ENCODE measurements at places on chromosomes 4 and X.
A peak's percentile ranks its signal among the peaks of the same experiment; 100 is the strongest.

DNA sequence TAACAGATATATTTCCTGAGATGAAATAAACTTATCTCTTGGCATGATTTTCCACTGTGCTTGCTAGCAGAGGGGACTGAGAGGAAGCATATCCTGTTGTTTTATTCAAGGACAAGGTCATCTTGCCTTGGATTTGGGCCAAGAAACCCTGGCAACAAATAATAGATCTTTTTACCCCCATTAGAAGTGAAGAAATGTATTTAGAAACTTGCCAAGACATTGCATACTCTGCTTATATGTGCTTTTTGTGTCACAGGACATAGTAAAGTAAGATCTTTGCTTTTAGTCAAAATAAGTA, 170.2 kb downstream of the RAPGEF2 start:
- DNase-seq, result no peak

DNA sequence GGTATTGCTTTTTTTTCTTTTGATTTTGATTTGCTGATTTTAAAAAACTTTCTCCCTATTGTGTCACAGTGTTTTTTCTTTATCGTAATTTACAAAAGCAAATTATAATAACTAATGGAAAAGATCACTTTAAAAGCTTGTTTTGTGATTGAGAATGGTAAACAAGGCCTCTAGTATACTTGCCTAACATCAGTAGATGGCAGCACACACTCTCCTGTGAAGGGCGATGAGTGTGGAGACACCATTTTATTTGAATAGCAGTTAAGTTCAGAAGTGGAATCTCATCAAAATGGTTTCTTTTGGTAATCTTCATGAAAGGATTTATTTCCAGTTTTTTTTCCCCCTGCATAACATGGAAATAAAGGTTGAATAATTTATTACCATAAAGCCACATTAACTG, 72.3 kb downstream of the PAK3 start:
- DNase-seq, result no peak

- DNase-seq, result no peak
Measured at GRCh38 chr4:108601106-108601505, 19.3 kb upstream of the RPL34 start.

GRCh38 chr4:61501812-61502211, 301.7 kb downstream of the ADGRL3 start:
- no peak for DNase-seq

- DNase-seq, result peak; percentile 8
Measured at GRCh38 chrX:17860811-17861488, at the start of gene RAI2. RAI2 (minus strand) TSS chrX:17861298; CDS start chrX:17802010, 59,288 bp downstream.

DNA sequence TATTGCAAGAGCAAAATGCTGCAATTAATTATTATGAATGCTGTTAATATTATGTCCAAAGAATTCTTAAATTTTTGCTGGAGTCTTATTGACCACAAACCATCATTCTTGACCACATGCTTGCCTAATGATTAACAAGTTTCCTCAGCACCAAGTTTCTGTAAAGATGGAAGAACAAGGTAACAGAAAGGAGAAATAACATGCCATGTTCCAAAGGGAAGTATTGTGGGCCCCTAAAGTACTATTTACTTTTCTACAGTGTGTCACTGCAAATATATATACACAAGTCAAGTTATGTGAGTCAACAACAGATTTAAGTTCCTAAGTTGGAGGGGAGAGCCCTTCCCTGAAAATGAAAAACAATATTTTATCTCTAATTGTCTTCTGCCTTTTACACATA, 20.6 kb downstream of the FAM47E start:
- DNase-seq, result no peak

DNA sequence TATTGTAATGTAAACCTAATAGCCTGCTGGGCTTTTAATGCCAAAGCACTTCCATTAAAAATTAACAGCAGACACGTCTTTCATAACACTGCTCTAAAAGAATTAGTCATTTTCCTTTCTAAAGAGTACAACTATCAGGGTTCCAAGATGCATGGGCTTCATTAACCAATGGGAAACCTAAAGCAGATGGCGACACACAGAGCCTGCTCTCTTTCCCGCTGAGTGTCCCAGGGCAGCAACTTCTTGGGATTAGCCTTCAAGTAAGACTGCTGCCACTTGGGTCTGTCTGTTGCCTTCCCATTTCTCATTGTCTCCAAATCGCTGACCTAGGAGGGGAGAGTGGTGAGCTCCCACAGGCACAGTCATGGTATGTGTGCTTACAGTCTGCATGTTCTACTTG, 14.0 kb upstream of the PHKA2 start:
- no peak for DNase-seq

GRCh38 chrX:151825007-151825406, 87.7 kb upstream of the MAGEA4 start:
- DNase-seq, result no peak

- DNase-seq, result no peak
Measured at GRCh38 chrX:45852884-45853283, 652.2 kb upstream of the DIPK2B start.

GRCh38 chrX:82692991-82693390, 815.1 kb upstream of the POU3F4 start:
- DNase-seq, result no peak

GRCh38 chrX:120486786-120487185, 17.7 kb upstream of the LAMP2 start:
- no peak for DNase-seq

DNA sequence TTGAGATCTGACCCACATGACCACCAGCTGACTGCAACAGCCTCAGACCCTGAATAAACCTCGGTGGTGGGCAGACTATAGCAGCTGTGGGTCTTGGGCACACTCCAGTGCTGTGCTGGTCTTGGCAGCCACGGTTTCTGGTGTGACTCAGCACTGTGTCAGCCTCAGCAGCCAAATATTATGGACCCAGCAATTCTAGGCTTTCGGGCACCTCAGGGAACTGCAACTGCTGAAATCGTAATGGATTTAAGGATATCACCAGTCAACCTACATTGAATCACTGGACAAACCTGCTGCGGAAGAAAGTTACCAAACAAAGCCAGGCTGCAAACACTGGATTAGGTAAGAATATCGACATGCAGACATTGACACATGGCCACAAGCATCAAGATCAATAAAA, 10.5 kb upstream of the UBE2NL start:
- DNase-seq, result no peak

- DNase-seq, result no peak
Measured at GRCh38 chr4:153927451-153927850, 138.6 kb upstream of the SFRP2 start.

GRCh38 chr4:80017125-80017854, 55.7 kb downstream of the ANTXR2 start:
- DNase-seq, result no peak

DNA sequence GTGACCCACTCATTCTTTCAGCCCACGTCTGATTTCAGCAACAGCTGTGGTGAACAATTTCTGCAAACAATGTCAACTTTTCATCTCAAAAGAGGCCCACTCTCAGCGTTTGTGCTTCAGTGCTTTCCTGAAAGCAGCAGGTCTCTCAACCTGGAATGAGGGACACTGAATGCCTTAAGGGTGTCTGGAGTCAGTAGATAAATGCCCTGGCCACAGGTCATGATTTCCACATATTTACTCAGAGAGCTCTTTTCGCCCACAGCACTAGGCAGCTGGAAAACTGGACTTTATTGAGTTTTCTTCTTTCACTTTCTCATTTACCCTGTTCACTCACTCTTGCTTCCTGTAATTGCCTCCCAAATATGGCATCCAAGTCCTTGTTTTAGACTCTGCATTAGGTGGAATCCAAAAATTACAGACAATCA, 52.8 kb downstream of the NPFFR2 start:
- DNase-seq, result no peak

DNA sequence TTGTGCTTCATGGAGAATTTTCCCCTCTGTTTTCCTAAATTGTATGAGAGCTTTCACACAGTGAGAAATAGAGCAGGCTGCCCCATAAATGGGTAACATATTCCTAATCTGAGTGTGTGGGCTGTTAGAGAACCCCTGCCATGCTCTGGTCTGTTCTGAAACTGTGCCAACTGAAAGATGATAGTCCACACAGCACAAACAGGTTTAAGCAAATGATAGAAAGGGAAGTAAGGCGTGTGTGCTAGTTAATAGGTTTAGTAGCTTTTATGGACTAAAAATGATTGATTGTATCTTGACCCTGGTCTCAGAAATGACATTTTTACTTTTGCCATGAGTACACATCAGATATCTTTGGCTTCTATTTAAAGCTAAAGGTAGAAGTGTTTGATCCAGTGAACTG, 106.2 kb downstream of the PRRG1 start:
- DNase-seq, result no peak

DNA sequence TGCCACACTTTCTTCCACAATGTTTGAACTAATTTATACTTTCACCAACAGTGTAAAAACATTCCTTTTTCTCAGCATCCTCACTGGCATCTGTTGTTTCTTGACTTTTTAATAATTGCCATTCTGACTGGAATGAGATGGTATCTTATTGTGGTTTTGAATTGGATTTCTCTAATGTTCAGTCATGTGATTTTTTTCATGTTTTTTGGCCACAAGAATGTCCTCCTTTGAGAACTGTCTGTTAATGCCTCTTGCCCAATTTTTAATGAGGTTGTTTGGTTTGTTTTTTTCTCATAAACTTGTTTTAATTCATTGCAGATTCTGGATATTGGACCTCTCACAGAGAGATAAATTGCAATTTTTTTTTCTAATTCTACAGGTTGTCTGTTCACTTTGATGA, 1195.2 kb downstream of the TECRL start:
- no peak for DNase-seq

GRCh38 chrX:39439906-39440798, 638.9 kb downstream of the MID1IP1 start:
- no peak for DNase-seq

DNA sequence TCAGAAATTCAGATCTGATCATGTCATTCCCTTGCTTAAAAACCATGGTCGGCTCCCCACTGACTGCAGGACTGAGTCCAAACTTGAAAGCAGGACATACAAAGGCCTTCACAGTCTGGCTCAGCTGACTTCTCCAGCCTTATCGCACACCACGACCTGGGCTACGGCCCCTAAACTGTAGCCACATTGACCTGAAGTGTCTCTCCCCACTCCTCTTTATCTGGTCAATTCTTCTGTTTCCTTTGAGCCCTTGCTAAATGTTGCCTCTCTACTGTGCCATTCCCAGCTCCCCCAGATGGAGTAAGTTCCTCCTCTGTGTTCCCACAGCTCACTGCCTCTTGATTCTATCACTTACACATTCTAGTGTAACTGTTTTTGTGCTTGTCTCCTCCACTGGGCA, 60.5 kb upstream of the CITED1 start:
- DNase-seq, result no peak

- no peak for DNase-seq
Measured at GRCh38 chr4:137980641-137981040, 261.5 kb downstream of the SLC7A11 start.

DNA sequence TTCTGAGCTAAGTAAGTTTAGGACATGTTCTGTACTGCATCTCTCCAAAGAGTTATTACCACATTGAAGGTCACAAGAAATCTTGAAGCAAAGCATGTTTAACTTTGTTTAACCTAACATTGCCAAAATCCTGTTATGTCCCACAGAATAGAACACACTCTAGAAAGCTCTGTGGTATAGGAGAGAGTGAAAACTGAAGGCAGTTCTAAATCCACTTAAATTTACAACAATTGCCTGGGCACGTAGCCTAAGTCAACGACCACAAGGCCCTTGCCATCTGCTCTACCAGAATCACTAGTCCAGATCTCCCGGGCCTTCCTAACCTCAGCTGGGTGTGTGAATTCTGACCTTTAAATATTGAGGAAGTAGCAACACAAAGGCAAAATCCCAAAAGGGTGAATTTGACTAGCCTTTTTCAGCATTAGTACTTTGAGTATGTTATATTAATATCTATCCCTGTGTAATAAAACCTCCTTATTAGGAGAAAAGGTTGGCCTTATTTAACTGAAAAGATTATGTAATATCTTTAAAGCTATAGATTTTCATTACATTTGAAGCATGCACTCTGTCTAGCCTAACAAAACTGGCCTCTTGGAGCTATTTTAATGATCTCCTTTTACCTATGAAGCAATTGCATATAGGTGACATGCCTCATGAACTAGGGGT, 4.5 kb upstream of the MAML3 start:
- no peak for DNase-seq

DNA sequence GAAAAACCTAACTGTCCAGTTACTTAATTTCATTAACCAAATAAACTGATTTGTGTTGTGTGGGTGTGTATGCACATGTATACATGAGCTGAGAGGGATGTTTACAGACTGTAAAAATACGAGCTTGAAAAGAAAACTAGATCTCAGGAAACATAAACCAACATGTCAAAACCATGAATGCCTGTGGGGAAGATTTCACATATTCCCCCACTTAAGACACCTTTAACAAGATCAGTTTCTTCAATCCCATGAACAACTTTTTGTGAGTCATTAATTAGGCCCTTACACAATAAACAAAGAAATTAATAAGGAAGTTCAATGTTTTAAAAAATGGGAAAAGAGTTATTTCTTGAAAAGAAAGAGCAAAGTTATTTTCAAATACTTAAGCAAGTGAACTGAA, 170.8 kb downstream of the ZNF674 start:
- no peak for DNase-seq

DNA sequence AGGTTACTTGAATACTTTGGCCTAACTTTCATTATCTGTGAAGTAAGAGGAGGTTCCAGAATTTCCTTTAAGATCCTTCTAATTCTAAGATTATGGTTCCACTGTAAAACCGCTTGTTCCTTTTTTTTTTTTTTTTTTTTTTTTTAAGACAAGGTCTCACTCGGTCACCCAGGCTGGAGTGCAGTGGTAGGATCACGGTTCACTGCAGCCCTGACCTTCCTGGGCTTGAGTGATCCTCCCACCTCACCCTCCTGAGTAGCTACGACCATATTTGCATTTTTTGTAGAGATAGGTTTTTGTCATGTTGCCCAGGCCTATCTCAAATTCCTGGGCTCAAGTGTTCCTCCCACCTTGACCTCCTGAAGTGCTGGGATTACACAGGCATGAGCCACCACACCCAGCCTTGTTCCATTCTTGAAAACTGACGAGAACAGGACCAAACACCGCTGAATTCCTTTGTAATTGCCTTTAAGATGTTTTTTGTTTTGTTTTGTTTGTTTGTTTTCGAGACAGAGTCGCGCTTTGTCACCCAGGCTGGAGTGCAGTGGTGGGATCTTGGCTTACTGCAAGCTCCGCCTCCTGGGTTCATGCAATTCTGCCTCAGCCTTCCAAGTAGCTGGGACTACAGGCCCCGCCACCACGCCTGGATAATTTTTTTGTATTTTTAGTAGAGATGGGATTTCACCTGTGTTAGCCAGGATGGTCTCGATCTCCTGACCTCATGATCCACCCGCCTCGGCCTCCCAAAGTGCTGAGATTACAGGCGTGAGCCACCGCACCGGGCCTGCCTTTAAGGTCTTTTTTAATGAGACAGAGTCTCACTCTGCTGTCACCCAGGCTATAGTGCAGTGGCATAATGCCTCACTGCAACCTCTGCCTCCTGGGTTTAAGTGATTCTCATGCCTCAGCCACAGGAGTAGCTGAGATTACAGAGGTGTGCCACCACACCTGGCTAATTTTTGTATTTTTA, 6.8 kb downstream of the PDS5A start:
- no peak for DNase-seq

- DNase-seq, result no peak
Measured at GRCh38 chr4:139501117-139501516, 47.2 kb downstream of the RAB33B start.

DNA sequence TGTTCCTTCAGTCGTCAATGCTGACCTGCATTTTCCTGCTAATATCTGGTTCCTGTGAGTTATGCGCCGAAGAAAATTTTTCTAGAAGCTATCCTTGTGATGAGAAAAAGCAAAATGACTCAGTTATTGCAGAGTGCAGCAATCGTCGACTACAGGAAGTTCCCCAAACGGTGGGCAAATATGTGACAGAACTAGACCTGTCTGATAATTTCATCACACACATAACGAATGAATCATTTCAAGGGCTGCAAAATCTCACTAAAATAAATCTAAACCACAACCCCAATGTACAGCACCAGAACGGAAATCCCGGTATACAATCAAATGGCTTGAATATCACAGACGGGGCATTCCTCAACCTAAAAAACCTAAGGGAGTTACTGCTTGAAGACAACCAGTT, 12.6 kb downstream of the TLR8 start:
- DNase-seq, result no peak
